ENCODE measurements at places on chromosomes 3 and 15.

- DNase-seq, result no peak
Observed at GRCh38 chr3:21942328-21942727, 191.3 kb upstream of the ZNF385D start.

DNA sequence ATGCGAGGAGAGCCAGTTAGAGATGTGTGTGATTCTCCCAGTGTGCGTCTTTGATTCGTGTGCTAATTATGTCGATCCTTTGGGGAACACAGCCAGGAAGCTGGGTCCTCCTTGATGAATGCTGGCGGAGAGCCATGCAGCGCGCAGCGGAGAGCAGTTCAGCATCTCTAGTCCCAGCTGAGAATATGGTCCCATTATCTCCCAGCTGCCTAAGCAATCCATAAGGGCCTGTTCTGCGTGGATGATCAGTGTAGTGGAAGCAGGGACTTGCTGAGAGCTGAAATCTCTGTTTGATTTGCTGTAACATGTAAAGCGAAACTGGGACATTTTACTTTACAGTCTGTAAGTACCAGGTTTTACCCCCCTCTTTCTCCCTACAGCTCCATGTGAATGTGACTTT lies 412.7 kb downstream of the CNTN4 start:
- DNase-seq, result no peak

GRCh38 chr3:6679510-6679909 lies 181.4 kb upstream of the GRM7 start:
- no peak for DNase-seq

DNA sequence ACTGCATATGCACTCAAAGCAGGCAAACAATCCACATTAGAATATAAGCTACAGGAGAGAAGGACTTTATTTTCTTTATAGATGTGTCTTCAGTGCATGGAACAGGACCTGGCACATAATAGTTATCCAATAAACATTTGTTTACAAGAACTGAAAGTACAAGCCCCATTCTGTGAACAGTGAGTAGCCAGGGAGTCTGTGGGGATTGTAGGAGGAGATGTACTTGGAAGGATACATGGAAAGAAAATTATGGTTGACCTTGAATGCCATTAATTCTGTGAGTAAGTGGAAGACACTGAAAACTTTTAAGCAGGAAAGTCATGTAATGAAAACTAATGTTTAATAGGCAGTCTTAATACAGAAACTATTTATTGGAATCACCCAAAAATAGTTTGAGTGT lies 28.3 kb downstream of the MASP1 start:
- no peak for DNase-seq

DNA sequence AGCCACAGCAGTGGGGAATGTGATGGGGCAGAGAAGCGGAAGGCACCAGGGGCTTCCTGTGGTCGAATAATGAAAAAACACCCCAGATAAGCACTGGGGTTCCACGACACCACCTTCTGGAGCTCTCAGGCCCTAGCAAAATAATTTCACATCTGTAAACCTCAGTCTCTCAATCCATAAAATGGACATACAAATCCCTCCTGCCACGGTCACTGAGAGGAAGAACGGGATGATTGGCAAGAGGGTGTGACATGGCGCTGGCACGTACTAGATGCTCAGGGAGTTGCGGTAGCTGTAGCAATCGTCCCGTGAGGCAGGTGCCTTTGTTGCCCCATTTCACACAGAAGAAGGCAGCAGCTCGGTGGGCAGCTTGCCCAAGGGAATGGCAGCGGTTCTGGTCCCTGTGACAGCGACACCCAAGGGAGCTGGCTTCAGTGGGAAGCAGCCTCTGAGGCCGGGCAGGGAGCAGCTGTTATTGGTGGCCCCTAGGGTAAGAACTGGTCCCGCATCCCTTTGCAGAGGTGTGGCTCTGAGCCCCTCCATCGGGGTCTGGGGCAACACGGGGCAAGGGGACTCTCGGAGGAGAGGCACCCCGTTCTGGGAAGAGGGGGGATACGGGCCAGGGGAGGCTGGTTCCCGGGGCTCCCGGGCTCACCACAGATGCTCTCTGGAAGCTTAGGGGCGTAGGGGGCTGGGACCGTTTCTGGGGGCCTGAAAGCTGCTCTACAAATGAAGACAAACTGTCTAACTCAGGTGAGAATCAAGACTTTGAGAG lies 114.0 kb upstream of the ALDH1A3 start:
- DNase-seq, result no peak

GRCh38 chr3:156764751-156765150 lies 61.4 kb upstream of the LEKR1 start:
- no peak for DNase-seq

GRCh38 chr3:118792191-118792590 lies 242.5 kb downstream of the IGSF11 start:
- DNase-seq, result no peak

- no peak for DNase-seq
Observed at GRCh38 chr3:123262226-123262625, 60.5 kb downstream of the SEC22A start.

DNA sequence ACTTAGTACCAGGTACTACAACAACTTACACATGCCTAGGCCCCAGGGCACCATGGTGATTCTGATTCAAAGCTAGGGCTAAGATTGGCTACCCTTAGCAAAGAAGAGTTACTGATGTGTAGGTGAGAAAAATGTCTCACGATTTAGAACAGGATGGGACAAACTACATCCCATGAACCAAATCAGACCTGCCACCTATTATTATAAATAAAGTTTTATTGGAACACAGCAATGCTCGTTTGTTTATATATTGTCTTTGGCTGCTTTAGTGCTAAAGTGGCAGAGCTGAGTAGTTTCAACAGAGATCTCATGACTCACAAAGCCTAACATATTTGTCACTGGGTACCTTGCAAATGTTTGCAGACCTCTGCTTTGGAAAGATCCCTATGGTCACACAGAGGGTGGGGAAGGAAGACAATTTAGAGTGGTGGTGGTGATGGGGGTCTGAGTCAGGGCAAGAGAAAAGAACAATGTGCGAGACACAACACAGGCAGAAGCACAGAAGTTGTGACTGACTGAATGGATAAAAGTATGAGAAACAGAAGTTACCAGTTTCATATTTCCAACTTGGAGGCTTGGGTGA lies 770.6 kb upstream of the CFAP20DC start:
- no peak for DNase-seq

- no peak for DNase-seq
Observed at GRCh38 chr3:25510797-25511196, 82.7 kb downstream of the RARB start.

- no peak for DNase-seq
Observed at GRCh38 chr3:58158442-58159153, 52.2 kb downstream of the DNASE1L3 start.

GRCh38 chr3:59573911-59574310 lies 524.1 kb upstream of the CFAP20DC start:
- no peak for DNase-seq
